ENCODE measurements at places on chromosomes 3 and 15.

GRCh38 chr15:47616876-47617275, 100.4 kb upstream of the SEMA6D start:
- no peaks in the 10 kb centered on the region for H3K36me3 ChIP-seq
- no peak for DNase-seq

DNA sequence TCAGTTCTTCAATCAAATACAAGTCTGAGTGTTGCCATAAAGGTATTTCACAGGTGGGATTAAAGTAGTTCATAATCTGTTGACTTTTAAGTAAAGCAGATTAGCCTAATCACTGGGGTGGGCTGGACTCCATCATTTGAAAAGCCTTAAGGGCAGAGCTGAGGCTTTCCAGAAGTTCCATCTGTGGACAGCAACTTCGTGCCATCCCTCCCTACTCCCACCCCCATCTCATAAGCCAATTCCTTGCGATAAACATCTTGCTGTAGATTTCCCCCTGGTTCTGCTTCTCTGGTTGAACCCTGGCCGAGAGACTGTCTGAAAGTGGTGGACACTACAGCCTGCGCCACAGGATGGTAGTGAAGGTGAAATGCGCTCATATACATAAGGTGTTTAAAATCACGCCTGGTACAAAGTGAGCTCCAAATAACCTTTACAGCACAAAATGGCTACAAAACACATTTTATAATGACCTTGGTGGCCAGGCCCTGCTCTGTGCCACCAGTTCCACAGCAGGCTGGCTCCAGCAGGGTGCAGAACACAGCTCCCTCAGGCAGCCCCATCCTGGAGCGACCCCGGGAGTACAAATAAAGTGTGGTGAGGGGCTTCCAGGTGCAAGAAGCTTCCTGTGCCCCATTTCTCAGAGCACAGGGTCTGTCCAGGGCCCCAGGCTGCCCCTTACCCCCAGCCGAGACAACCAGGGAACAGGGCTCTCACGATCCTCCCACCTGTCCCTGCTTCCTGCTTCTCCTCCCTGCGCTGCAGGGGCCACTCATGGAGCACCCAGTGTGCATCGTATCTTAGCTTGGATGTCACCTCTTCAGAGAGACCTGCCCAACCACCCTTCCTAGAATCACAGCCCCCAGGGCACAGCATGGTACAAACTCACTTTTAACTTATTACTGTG, 25.8 kb upstream of the GATA2 start:
- H3K4me1 ChIP-seq: no peaks in the 10 kb centered on the region
- H3K4me3 ChIP-seq: no peak overlapping the region
- no peak overlapping the region for H3K27ac ChIP-seq
- DNase-seq: no peak

GRCh38 chr15:98025237-98025636, 64.7 kb downstream of the ARRDC4 start:
- DNase-seq: no peak
- no peaks in the 10 kb centered on the region for H3K36me3 ChIP-seq
- H3K27ac ChIP-seq: no peak overlapping the region
- no peaks in the 10 kb centered on the region for H3K27me3 ChIP-seq
- no peak overlapping the region for H3K4me3 ChIP-seq

DNA sequence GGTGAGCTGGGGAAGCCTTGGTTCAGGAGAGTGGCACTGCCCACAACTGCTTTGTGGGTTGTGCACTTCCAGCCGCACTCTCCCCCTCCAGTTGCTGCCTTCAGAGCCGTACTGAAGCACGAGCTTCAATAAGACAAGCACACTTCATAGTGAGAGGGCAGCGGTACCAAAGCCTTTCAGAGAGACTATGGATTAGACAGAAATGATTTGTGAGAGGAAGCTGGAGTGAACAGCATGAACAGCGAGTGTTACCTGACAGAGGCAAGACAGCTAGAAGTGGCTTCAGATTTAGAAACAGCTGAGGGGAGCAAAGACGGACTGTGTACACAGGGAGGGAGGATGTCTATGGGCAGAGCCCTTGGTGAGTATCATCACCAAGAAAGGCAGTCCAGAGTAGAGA, 31.1 kb downstream of the HCLS1 start:
- H3K27ac ChIP-seq: no peak overlapping the region
- no peak for DNase-seq
- no peaks in the 10 kb centered on the region for H3K27me3 ChIP-seq
- no peaks in the 10 kb centered on the region for H3K36me3 ChIP-seq
- no peak overlapping the region for H3K4me3 ChIP-seq

DNA sequence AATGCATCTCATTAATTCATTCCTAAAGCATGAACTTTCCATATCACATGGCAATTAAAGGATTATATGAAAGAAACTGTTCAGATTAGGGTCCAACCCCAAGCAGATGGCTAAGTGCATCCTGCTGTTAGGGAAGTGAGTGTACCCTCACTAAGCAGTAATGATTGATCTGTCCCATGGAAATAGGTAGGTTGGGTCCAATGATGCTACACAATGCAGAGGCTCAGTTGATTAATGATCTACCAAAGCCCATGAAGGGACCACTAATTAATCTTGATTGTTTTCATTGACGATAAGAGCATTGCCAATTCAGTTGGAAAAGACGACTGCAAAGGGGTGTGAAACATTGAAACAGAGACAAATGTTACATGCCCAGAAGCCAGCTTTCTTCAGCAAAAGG, 194.5 kb upstream of the LRTM1 start:
- H3K4me1 ChIP-seq: no peaks in the 10 kb centered on the region
- no peaks in the 10 kb centered on the region for H3K36me3 ChIP-seq
- no peak for DNase-seq
- H3K4me3 ChIP-seq: no peak overlapping the region
- H3K27ac ChIP-seq: no peak overlapping the region

DNA sequence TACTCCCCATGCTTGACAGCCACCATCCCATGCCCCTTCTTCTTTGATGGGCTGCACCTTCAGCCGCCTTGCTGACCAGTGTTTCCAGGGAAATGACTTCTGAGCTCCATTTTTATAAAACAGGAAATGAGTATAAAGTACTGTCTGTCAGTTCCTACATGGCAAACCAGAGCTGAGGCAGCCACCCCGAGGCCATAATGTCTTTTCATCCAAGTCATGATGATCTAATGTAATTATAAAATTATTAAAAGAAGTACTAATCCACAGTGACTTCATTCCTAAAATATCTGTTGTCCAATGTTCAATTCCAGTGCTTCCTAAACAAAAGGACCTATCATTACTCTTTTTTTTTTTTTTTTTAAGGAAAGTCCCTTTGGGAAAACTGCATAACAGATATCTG, 75.2 kb upstream of the HERC1 start:
- no peaks in the 10 kb centered on the region for H3K27me3 ChIP-seq
- no peak for DNase-seq
- no peak overlapping the region for H3K4me3 ChIP-seq
- peaks cover 15% of the 10 kb centered on the region for H3K4me1 ChIP-seq
- H3K27ac ChIP-seq: no peak overlapping the region

DNA sequence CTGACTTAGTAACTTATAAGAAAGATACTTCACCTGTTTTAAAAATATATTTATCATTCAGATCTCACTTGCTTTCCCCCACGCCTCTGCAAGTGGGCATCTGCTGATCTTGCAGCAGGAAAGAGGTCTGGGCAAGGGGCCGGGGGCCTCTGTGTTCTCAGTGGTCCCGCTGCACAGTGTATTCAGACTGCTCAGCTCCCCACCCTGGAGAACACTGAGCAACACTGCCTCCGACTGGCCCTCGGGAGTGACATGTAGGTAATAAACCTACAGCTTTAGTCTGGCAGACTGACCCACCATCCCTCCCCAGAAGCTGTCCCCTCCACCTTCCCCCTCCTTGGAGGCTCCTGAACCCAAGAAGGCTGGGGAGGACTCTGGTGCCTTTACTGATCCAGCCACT, 43.8 kb downstream of the GABRB3 start:
- DNase-seq: no peak
- no peaks in the 10 kb centered on the region for H3K27me3 ChIP-seq
- H3K4me3 ChIP-seq: no peak overlapping the region
- H3K36me3 ChIP-seq: no peaks in the 10 kb centered on the region
- no peak overlapping the region for H3K27ac ChIP-seq

DNA sequence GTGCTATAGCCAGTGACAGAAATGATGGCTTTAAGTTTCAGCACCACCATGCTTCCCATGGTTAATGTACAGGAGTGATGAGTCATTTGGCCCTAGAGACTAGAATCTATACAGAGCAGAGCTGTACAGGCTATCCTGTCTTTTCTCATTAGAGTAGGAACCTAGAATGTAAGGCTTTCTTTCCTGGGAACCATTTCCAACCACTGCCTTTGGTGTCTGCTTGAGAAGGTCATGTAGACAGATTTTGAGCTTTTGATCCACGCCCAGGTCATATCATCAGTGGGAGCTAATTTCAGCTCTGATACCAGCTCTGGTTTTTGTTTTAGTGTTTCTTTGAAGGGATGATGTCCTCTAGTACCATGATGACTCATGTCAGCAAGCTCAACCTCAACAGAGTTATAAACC, 543.1 kb downstream of the NTRK3 start:
- H3K27ac ChIP-seq: no peak overlapping the region
- no peaks in the 10 kb centered on the region for H3K27me3 ChIP-seq
- DNase-seq: no peak
- H3K36me3 ChIP-seq: no peaks in the 10 kb centered on the region
- H3K4me3 ChIP-seq: no peak overlapping the region
- H3K4me1 ChIP-seq: no peaks in the 10 kb centered on the region

GRCh38 chr3:135869439-135870105, 96.0 kb upstream of the PPP2R3A start:
- H3K4me1 ChIP-seq: no peaks in the 10 kb centered on the region
- H3K36me3 ChIP-seq: no peaks in the 10 kb centered on the region
- H3K4me3 ChIP-seq: no peak overlapping the region
- no peak for DNase-seq

GRCh38 chr15:32099097-32099785, 68.9 kb downstream of the CHRNA7 start:
- H3K4me1 ChIP-seq: no peaks in the 10 kb centered on the region
- H3K27ac ChIP-seq: no peak overlapping the region
- no peak for DNase-seq

DNA sequence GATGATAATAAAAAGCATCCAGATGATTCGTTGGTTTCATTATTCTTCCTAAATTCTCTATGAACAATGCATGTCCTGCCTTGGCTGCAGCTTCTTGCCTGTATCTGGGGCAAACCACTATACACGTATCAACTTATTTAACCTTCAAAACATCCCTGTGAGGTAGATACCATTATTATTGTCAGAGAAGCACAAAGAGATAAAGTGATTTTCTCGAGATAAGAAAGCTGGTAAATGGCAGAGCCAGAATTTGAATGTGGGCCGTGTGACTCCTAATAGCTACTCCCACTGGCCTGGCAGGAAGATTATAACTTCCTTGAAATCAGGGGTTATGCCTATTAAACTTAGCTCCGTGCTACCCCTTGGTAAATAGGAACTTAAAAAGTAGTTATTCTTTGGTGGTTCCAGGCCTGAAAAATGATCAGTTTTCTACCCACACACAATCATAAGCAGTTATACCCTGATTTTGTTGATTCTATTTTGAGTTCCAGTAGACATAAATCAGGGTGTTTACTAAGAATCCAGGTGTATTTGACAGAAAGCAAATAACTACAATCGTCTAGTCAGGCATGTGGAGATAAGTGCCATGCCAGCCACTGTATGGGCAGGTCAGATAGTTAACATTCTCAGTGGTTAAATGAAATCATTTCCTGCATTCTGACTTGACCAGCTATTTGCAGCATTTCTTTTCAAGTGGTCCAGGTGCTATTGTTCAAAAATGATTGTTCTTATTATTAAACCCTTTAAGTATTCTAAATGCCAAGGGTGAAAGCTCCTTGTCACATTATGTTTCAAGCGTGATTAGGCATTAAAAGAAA, 99.2 kb upstream of the LRRN1 start:
- no peak for DNase-seq
- no peak overlapping the region for H3K27ac ChIP-seq
- H3K36me3 ChIP-seq: no peaks in the 10 kb centered on the region
- no peak overlapping the region for H3K4me3 ChIP-seq
- H3K4me1 ChIP-seq: no peaks in the 10 kb centered on the region

- DNase-seq: no peak
- peak overlapping the region; percentile 67 for H3K4me3 ChIP-seq
- H3K27ac ChIP-seq: peak overlapping the region; percentile 42
- H3K4me1 ChIP-seq: peaks cover 8% of the 10 kb centered on the region
- no peaks in the 10 kb centered on the region for H3K36me3 ChIP-seq
Measured at GRCh38 chr3:125602752-125603649, 7.7 kb upstream of the OSBPL11 start.

GRCh38 chr15:92810418-92811138, 89.5 kb upstream of the CHD2 start:
- peaks cover 42% of the 10 kb centered on the region for H3K4me1 ChIP-seq
- no peak for DNase-seq
- peak overlapping the region; percentile 77 for H3K4me3 ChIP-seq
- peak overlapping the region; percentile 94 for H3K27ac ChIP-seq
- no peaks in the 10 kb centered on the region for H3K36me3 ChIP-seq
- H3K27me3 ChIP-seq: no peaks in the 10 kb centered on the region

DNA sequence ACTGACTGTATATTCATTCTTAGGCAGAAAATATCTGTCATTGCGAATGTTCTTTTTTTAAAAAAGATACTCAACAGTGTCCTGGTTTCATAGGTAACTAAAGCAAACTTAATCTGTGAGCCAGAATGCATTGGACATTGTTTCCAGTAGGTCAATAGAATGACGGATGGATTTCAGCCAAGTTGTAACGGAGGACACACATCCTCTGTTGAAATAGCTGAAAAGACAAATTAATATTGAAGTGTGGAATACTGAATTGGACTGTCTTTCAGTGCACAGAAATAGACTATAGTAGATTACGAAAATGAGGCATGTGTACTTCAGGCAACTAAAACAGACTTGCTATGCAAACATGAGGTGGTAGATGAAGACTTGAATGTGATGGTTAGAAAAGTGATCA, 461.6 kb downstream of the WDR72 start:
- no peak for DNase-seq
- no peaks in the 10 kb centered on the region for H3K27me3 ChIP-seq
- no peak overlapping the region for H3K27ac ChIP-seq
- no peak overlapping the region for H3K4me3 ChIP-seq
- no peaks in the 10 kb centered on the region for H3K36me3 ChIP-seq
- no peaks in the 10 kb centered on the region for H3K4me1 ChIP-seq

DNA sequence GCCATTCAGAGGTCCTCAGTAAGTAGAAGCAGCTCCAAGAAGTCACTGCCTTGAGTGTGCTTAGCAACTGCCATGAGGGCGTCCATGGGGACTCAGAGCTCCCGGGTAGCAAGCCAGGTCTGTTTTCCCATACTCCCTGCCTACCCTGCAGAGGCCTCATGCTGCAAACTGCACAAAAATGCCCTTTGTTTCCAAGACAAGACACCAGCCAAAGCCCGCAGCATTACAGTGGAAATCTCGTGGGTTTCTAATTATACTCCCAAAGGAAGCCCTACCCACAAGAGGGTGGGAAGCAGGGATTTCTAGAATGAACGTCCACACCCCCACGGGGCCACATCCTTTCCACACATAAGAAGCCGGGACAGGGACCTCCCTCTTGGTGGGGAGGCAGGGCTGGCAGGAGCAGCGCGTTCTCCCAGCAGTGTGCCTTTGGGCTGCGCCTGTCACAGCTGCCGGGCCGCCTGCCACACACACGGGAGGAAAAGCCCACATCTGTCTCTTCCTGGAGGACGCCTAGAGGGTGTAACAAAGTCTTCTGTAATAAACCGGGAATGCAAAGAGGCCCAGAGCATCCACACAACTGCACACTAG, 31.1 kb downstream of the FAM174B start:
- H3K27me3 ChIP-seq: no peaks in the 10 kb centered on the region
- peak overlapping the region; percentile 59 for H3K27ac ChIP-seq
- H3K36me3 ChIP-seq: no peaks in the 10 kb centered on the region
- DNase-seq: no peak
- peak overlapping the region; percentile 37 for H3K4me3 ChIP-seq
- H3K4me1 ChIP-seq: peaks cover 29% of the 10 kb centered on the region

All from thoracic aorta (tissue), 2 donors.